H7 (cell line): ENCODE measurements at places on chromosomes 4 and X. TPM values are rescaled to one million over a fixed set of nuclear protein-coding genes. Genes with fewer than 3 reads are reported as not detected.

Gene G6PD
- 51.8 and 58.0 TPM in 2 replicates for total RNA-seq

Gene GPR82
- not detected in 2 replicates for total RNA-seq

DNA sequence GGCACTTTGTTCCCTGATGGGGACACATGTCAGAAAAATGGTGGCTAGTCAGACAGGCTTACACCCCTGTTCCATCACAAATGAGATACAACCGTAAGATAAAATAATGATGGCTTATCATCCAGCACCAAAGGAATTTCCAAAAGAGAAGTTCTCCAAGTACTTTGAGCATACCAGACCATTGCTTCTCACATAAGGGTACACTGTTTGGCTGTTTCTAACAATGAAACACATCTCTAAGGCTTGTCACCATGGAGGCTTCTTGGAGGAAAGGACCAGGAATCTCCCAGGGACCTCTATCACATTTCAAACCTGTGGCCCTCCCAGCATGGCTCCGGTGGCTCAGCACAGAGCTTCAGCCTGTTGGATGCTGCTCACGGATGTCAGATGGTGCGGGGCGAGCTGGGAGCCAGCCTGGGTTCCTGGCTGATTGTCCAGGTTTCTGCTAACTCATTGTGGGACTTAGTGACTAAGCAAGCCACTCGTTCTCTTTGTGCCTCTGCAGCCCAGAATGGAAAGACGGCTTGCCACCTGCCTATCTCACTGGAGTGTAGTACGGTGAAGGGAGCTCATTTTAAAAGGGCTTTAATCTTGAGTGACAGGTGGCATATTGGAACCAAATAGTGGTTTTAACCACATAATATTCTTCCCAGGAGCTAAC, 54.5 kb downstream of the FHDC1 start:
- no peak for DNase-seq

DNA sequence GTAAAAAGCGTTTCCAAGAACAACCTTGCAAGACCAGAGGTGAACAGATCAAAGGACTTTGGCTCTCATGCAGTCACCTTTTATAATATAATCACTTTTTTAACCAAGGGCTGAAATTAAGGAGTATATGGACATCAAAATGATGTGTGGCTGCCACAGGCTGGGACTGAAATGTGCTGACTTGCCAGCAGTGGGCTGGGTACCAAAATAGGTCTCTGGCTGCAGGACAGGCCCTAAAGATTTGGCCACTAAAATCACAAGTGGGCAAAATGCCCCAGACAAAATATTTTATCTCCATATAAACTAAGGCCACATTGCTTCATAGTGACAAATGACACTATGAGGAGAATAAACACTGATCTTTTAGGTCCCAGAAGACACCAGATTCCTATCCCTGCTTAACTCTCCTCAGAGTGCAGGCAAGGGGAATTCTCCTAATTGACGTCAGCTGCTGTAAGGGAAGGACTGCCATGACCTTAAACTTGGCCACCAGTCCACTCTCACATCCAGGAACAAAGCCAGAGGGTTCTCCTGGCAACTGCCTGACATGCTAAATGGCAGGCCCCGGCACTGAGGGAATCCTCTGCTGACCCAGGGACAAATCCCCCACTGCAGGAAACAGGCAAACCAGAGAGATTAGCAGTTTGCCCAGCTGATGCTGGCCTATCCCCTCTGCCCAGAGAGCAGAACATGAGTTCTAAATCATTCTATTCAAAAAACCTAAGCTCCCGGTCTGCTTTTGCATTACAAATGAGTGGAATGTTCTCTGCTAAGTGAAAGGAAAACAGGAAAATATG, 155.8 kb downstream of the PPP3CA start:
- DNase-seq, result no peak

DNA sequence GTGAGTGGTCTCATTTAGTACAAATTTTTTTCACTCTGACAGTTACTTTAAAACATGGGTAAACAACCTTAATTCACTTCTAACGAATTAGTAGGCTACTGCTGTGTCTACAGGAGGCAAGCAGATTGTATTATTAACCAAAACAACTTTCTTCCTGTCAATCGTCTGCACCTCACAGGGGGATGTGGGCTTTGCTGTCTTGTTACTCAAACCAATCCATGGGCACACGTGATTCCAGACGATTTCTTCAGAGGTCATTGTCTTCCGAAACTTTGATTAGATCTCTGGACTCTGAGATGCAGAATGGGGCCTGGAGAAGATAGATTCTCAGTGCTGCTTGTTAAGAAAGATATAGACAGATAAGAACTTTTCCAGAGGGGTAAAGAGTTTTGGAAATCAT, 327.8 kb downstream of the DHX15 start:
- DNase-seq, result peak; percentile 16

GRCh38 chr4:70640192-70640591, 11.6 kb downstream of the ENAM start:
- no peak for DNase-seq

Gene FAM133A
- total RNA-seq, result 0.52 and 0.85 TPM in 2 replicates

Gene SH3BP2
- total RNA-seq, result 20.4 and 35.5 TPM in 2 replicates

DNA sequence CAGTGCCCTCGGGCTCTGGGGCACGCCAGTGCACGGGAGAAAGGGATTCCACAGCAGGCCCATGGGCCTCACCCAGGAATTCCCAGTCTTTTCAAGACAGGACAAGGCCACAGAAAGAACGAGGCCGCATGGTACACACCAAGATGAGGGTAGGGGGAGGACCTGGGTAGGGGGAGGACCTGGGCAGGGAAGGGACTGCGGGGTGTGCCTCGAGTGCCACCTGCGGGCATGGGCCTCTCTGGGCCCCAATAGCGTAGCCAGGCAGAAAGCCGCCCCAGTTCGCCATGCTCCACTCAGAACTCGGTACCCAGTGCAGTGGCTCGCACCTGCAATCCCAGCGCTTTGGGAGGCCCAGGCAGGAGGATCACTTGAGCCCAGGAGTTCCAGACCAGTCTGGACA, 14.0 kb upstream of the DUSP9 start:
- peak; percentile 26 for DNase-seq

DNA sequence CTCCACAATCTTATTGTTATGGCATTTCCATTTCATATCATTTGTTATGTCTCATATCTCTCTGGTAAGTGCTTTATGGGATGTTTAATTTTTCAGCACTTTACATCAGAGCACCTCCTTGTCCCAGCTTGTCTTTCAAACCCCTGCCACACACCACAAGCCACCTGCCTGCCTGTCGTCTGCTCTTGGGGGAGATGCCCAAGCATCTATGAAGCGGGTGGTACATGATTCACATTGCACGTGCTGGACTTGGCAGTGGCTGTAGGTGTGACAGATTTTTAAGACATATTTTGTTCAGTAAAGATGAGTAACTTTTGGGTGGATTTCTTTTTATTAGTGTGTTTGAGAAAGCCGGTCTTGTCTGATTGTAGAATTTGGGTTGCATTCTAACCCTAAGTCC, 14.2 kb upstream of the SPATA4 start:
- DNase-seq, result no peak
